ENCODE measurements at places on chromosomes 3 and 15.

- DNase-seq: no peak
Observed at GRCh38 chr3:136838641-136839555, 20.0 kb downstream of the SLC35G2 start.

GRCh38 chr3:197952440-197952839, 2.5 kb downstream of the RPL35A start:
- DNase-seq: no peak

GRCh38 chr15:29480949-29481348, 211.3 kb upstream of the NSMCE3 start:
- DNase-seq: no peak

DNA sequence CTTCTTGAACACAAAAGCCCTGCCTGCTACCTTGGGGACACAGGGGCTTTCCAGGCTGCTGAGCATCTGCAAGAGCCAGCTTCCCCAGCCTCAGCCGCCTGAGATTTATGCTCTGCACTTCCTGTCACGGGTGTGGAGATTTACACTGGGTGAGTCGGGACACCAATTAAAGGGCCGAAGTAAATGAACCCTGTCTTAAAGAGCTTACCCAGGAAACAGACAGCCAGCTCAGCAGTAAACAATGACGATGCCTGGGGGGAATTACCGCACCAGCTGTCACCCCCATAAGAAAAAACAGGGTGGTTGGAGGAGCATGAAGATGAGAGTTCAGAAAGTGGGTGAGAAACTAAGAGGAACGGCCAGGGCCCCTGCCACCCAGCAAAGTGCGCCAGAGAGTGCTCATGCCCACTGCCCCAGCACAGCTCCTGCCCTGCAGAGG, 37.5 kb upstream of the IQSEC1 start:
- no peak for DNase-seq

DNA sequence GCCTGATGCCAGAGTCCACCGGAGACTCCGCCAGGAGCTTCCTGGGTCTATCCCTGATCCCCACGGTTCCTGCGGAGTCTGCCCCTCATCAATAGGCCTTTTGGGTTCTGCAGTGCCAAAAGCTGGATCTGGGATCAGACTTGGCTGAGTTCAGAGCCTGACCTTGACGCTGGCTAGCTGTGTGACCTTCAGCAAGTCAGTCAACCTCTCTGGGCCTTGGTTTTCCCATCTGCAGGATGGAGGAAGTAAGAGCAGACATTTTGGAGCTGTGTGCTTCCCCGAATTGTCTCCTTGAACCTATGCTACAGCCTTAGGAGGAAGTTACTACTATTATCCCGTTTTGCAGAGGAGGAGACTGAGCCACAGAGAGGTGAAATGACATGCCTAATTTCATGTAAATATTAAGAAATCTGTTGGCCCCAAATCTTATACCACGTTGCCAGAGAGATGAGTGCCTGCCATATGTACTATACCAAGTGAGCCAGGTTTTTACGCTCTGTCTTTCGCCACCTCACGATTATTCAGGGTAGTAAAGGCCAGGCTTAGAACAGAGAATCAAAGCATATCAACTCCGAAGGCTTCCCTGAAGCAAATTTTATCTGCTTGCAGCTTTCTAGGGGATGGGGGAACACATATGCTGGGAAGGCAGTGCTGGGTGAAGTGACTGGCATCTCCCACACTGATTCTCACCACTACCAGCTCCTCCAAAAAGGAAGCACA, 112.5 kb downstream of the SRGAP3 start:
- no peak for DNase-seq

DNA sequence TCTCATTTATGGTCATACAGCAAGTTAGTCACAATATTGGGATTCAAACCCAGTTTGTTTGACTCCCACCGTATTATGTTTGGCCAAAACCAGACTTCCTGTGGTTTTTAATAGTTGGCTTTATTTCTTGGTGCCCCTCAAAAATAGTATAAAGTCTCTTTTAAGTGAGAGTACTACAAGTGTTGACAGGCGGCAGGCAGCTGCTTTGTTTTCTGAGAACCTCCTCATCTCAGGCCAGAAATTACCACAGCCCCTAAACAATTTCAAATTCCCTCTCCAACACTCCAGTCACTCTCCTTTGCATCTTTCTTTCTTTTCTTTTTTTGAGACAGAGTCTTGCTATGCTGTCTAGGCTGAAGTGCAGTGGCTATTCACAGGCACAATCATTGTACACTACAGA, 121.5 kb downstream of the POLR2M start:
- DNase-seq: no peak

GRCh38 chr3:127120851-127121647, 71.9 kb upstream of the PRR23E start:
- no peak for DNase-seq

GRCh38 chr15:74406992-74407705, 26.6 kb downstream of the SEMA7A start:
- no peak for DNase-seq

- no peak for DNase-seq
Observed at GRCh38 chr15:39885099-39885777, 34.8 kb downstream of the GPR176 start.

DNA sequence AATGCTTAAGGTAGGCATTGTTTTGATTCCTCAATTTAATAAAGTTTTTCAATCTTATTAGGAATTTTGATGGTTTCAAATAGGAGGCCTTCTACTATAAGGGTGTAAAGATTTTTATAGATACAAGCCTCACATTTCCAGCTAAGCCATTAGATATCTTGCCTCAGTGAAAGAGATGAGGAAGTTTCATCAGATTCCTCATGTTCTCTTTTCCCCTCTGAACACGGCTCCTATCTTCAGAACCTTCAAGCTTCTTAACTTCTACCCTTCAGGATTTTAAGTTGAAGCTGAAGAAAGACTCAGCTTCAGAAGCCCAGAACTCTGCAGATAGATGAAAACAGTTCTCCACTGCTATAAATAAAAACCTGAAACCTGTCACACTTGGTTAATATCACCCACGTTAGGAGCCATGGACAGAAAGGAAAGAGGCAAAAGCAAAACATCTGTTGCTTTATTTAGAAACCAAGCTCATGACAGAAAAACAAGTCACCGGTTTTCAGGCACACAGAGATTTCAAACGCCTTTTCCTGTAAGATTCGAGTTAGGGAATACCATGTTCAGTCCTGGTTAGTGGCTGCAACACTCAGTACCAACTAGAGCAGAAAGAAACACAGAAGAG, 82.2 kb upstream of the GOLGA8B start:
- no peak for DNase-seq

- DNase-seq: no peak
Observed at GRCh38 chr3:194870394-194871110, 184.9 kb downstream of the FAM43A start.

DNA sequence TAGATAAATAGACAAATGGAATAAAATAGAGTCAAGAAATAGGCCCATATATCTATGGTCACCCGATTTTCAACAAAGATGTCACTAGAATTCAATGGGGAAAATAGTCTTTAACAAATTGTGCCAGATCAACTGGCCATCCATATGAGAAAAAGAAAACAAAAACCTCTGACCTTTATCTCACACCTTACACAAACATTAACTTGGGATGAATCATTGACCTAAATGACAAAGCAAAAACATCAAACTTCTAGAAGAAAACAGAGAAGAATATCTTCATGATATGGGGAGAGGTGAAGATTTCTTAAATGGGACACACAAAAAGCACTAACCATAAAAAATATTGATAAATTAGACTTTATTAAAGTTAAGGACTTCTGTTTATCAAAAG, 31.9 kb downstream of the ITGA11 start:
- no peak for DNase-seq

GRCh38 chr15:37109872-37110572, 9.7 kb upstream of the MEIS2 start:
- DNase-seq: no peak

GRCh38 chr3:123066599-123066895, 278 bp upstream of the PDIA5 start:
- no peak for DNase-seq

DNA sequence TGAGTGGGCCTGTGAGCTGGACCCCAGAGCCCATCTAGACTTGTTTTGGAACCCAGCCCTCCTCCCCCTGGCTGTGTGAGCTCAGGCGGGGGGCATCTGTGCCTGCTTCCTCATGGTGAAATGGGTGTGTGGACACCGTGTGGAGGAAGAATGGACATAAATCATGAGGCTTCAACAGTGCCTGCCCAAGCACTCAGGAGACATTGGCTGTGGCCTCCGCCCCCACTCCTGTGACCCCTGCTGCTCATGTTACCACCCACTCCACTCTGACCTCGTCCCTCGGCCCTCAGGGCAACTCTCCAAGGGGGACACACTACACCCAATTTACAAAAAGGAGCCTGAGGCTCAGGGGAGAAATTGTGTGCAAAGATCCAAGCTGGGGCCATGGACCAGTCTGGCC, 16.6 kb downstream of the TPRA1 start:
- no peak for DNase-seq

- DNase-seq: no peak
Observed at GRCh38 chr3:113255854-113256615, 44.7 kb downstream of the BOC start.

- no peak for DNase-seq
Observed at GRCh38 chr3:169836078-169836941, 23.6 kb upstream of the LRRC34 start.

- no peak for DNase-seq
Observed at GRCh38 chr3:43996379-43997301, 245.0 kb upstream of the TOPAZ1 start.

DNA sequence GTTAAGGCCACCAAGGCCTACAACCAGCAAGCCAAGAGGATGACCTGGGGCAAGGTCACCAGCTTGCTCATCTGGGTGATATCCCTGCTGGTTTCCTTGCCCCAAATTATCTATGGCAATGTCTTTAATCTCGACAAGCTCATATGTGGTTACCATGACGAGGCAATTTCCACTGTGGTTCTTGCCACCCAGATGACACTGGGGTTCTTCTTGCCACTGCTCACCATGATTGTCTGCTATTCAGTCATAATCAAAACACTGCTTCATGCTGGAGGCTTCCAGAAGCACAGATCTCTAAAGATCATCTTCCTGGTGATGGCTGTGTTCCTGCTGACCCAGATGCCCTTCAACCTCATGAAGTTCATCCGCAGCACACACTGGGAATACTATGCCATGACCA, 3.6 kb downstream of the CXCR6 start:
- no peak for DNase-seq

- DNase-seq: no peak
Observed at GRCh38 chr3:97975466-97975865, 3.2 kb upstream of the RIOX2 start.

DNA sequence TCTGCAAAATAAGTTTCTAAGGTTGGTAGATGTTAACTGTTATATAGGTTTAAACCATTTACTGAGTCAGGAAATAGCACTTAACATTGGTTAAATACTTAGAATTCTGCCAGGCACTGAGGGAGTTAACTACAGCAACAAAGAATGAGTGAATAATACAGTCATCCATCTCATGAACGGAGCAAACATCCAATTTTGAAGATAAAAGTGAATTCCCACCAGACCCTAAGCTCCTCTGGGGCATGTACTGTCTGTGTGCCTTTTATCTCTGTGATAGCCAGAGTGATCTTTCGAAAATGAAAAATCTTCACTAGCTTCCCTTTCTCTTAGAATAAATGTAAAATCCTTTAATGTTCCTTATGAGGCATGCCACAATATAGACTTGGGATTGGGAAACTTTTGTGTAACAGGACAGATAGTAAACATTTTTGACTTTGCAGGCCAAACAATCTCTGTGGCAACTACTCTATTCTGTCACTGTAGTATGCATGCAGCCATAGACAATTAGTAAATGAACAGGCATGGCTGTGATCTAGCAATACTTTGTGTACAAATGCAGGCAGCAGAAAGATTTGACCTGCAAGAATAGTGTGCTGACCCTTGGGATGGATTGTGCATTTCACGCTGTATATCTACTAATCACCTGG, 294.5 kb upstream of the LMCD1 start:
- DNase-seq: no peak

GRCh38 chr3:127407026-127407939, 119.4 kb upstream of the PRR20G start:
- no peak for DNase-seq

DNA sequence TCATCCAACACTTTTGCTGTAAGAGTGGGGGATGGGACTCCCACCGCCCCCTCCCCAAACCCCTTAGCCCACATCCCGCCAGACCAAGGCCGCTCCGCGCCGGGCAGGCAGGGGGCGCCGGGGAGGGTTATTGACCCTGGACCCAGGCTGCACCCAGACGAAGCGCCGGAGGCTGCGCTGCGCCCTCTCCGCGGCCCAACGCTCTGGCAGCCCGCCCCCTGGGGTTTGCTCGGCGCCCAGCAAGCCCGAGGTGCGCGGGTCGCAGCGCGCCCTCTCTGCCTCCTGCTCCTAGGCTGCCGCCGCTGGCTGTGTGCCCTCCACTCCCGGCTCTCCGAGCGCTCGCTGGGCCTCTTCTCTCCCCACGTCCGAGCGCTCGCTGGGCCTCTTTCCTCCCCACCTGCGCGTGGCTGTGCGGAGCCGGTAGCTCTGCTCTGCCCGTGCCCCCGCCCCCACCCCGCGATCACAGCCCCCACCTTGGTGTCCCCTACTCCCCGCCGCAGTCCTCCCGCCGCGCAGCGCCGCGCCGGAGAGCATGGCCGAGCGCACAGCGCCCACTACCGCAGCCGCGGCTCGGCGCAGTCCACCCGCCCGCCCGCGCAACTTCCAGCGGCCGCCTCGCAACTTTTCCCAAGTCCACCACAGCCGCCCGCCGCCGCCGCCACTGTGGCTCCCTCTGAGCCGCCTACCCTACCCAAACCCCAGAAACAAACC, 1.2 kb downstream of the MECOM start:
- peak; percentile 34 for DNase-seq

DNA sequence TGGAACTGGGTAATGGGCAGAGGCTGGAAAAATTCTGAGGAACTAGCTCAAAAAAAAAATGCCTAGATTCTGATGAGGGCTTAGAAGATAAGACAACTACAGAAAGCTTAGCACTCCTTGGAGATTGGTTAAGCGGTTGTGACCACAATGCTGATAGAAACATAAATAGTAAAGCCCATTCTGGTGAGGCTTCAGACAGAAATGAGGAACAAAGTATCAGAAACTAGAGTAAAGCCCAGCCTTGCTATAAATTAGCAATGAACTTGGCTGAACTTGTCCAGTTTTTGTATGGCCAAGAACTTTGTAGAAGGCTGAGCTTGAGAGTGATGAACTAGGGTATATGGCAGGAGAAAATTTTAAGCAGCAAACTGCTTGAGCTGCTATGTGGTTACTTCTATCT, 25.4 kb downstream of the GOLGB1 start:
- no peak for DNase-seq

DNA sequence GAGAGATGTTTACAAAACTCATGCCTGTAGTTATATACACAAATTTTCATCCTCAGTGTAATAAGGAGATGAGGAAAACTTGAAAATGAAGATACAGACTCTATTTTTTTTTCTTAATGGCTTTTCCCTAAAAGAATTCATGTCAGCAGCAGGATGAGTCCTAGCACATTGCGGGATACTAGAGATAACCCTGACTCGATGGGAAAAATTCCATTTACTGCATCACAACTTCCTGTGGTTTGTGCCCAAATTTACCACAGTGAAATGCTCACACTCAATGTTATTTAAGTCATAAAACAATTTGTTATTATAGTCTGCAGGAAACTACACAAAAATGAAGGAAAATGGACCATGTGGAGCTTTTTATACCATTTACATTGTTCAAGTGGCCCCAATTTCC, 581.9 kb upstream of the ZNF717 start:
- no peak for DNase-seq

- DNase-seq: no peak
Observed at GRCh38 chr3:72951259-72951722, 45.3 kb upstream of the PPP4R2 start.
